ENCODE measurements at places on chromosomes 6 and 20. TPM values are rescaled to one million over a fixed set of nuclear protein-coding genes. Genes with fewer than 3 reads are reported as not detected.
A peak's percentile ranks its signal among the peaks of the same experiment; 100 is the strongest.

DNA sequence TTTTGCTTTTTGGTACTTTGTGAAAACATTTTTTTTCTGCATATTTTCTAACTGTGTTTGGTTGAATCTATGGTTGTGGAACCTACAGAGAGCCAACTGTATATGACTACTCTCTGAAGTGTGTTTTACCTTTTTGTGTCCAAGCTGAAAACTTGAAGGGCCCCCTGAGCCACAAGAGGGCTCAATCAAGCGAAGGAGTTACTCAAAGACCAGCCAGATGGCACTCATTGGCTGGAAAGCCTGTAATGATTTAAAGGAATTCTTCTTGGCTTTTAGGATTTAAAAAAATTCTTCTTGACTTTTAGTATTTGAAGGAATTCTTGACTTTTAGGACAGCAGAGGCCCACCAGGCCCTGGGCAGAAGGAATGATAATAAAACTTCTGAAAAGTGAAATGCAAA lies 27.0 kb upstream of the ECI2 start:
- DNase-seq, result no peak

- DNase-seq, result peak; percentile 91
Observed at GRCh38 chr20:38173237-38174156, 8.4 kb upstream of the TGM2 start.

GRCh38 chr6:152441902-152442301 lies 195.3 kb downstream of the SYNE1 start:
- no peak for DNase-seq

The ENPP1 gene
- total RNA-seq, result 16.3 TPM

DNA sequence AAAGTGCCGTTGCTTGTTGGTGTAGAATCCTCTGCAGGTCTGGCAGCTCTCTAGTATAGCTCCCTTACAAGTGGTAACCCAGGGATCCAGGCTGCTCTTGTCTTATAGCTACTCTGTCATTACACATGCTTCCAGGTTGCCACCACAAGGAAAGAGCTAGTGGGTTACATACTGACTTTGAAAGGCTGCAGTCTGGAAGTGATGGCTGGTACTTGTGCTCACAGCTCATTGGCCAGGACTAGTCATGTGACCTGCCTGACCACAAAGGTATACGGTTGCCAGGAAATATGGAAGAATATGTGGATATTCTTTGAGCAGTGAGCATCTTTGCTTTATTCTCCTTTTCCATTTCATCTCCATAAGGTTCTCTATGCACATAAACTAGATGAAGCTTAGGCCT lies 46.0 kb downstream of the RREB1 start:
- no peak for DNase-seq

Measured in osteoblast (primary cell).